ENCODE measurements at places on chromosomes 1 and 21.

- DNase-seq, result peak; percentile 55
Observed at GRCh38 chr21:42117229-42117966, 46.3 kb downstream of the UMODL1 start.

GRCh38 chr1:233328142-233328921 is 808 bp downstream of the MAP3K21 start:
- no peak for DNase-seq

DNA sequence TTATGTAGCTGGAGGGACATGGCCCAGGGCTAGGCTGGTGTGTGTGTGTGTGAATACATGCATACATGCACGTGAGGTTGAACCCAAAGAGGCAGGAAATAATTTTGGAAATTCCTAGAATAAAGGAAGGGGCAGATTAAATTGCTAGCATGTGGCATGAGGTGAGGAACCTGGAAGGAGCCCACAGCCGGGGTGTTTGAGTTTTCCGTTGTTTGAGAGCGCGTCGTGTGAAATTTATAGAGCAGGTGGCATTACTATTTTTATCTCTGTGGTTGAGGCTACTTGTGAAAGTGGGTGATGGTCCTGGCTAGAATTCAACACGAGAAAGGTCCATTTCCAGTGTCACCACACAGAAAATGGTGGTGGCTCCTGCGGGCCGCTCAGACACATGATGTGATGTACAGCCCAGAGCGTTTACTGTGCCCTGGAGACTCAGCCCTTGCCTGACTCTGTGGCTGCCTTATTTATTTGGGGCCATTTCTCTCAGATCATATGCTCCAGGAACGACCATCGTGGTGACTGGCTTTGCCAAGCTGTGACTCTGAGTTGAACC is 48.0 kb downstream of the BACE2 start:
- no peak for DNase-seq

GRCh38 chr1:55289614-55290013 is 74.5 kb upstream of the USP24 start:
- DNase-seq, result no peak

- no peak for DNase-seq
Observed at GRCh38 chr21:33289199-33289819, 23.1 kb downstream of the IL10RB start.

DNA sequence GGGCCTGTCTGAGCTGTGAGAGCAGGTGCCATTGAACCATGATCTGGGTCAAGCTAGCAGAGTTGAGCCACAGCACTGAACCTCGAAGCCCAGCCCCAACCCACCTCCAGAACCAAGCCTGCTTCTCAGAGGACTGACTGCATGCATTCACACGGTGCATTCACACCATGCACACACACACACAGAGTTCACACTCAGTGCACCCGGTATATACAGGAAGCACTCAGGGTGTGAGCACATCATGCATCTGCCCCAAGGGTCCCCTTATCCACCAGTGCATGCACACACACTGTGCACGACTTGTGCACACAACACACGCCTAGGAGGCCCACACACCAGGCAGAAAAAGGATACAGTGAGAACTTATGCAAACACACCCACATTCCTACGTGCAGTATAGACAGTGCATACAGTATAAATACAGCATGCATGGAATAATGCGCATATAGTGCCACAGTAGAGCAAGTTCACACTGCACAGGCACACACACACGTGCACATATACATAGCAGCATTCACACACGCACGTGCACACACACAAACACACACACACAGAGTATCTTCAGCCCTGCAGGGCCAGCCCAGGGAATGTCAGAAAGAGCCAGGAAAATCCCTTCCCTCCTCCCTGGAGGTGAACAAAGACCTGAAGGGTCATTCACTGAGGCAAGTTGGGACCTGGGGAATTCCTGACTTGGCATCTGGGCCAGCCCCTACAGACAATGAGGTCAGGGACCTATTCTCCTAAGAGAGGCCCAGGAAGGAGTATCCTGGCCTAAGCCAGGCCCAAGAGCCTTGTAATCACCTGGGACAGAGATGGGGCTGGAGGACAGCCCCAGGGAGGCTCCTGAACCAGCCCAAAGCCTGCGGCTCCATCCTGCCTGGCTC is 42.1 kb downstream of the CAMK2N1 start:
- no peak for DNase-seq

DNA sequence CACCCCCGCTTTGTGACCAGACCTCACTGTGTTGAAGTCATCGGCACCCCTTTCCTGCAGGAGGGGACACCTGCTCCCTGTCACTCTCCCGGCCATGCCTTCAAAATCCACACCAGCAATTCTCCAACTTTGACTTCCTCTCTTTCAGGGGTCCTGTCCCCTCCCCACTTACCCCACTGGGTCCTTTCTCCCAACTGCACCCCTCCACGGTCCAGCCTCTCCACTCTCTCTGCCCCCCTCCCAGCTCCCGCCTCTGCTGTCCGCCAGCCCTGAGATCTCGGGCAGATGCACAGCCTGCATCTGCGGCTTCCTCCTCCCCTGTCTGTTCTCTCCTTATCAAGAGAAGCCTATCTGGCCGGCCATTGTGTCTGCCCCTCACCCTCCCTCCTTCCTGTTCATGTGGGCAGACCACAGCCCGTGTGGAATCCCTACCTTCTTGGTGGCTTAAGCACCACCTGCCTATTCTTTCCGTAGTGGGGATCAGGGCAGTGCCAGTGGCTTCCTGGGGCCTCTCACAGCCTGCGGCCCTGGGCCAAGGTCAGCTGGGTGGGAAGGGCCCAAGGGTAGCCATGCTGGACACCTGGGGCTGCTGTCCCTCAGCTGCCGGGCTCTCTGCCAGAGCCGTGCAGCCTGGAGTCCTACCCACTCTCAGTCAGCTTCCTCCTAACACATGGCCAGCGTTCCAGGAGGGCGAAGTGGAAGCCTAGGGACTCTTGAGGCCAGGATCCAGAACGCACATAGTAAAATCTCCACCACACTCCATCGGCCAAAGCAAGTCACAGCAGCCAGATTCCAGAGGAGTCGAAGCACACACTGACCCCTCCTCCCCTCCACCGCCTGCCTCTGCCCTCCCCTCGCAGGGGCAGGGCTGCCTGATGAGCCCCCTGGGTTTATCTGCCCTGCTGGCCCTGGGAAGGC is 5.1 kb upstream of the HES4 start:
- DNase-seq, result no peak

GRCh38 chr1:53349968-53350852 is 22.3 kb upstream of the LRP8 start:
- DNase-seq, result no peak

- DNase-seq, result no peak
Observed at GRCh38 chr1:56948403-56949023, 17.3 kb downstream of the C8B start.

DNA sequence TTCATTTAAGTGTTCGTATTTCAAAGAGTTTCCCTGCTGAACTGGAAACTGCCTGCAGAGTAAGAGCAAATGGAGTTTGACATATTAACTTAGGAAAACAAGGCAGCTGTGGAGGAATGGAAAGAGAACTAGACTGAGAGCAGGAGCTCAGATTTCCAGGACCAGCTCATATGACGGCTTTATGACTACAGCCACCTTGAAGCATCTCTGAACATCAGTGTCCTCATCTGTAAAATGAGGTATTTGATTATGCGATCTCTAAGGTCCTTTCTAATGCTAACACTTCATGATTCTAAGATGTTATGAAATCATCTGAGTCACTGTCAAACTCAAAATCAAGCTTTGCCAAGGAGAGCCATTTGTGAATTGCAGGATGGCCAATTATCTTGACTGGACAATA is 112.3 kb downstream of the PRRX1 start:
- no peak for DNase-seq

GRCh38 chr1:22362626-22363402 is 88.8 kb upstream of the ZBTB40 start:
- DNase-seq, result no peak

GRCh38 chr1:51372561-51372960 is 42.2 kb upstream of the TTC39A start:
- DNase-seq, result no peak

- no peak for DNase-seq
Observed at GRCh38 chr1:246418565-246419312, 88.3 kb downstream of the SMYD3 start.

GRCh38 chr21:32483293-32483595 is 70.7 kb downstream of the EVA1C start:
- no peak for DNase-seq

DNA sequence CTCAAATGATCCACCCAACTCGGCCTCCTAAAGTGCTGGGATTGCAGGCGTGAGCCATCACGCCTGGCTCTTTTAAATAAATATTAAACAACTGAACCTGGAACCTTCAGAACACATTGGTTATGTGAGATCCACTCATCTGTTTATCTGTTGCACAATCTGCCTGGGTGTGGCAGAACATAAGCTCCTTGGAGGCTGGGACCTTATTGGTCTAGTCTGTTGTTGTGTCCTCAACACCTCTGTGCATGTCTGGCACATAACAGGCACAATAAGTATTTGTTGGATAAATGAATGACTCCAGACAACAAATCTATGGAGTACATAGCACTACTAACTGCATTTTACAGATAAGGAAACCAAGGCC is 4.1 kb upstream of the NBL1 start:
- no peak for DNase-seq

DNA sequence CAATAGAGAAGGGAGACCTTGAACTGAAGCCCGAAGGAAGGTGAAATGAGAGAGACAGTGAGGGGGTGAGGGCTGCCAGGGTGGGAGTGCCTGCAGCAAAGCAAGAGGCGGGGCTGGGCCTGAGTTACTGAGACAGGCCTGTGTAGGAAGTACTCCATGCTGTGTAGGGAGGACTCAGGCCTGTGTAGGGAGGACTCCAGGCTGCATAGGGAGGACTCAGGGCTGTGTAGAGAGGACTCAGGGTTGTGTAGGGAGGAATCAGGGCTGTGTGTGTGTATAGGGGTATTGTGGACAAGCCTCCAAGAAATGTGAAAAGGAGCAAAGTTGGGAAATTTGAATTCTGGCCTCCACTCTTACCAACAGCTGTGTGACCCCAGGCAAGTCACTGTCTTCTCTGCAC is 133.8 kb upstream of the CACNA1E start:
- DNase-seq, result no peak

DNA sequence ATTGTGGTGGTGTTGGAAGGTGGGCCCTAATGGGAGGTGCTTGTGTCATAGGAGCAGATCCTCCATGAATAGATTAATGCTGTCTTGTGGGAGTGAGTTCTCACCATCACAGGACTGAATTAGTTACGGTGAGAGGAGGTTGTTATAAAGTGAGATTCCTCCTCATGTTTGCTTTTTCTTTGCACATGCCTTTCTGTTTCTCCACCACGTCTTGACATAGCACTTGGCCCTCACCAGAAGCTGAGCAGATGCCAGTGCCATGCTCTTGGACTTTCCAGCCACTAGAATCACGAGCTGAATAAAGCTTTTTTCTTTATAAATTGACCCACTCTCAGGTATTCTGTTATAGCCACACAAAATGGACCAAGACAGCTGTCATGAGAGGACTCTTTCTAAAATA is 194.8 kb downstream of the PTPRU start:
- no peak for DNase-seq

DNA sequence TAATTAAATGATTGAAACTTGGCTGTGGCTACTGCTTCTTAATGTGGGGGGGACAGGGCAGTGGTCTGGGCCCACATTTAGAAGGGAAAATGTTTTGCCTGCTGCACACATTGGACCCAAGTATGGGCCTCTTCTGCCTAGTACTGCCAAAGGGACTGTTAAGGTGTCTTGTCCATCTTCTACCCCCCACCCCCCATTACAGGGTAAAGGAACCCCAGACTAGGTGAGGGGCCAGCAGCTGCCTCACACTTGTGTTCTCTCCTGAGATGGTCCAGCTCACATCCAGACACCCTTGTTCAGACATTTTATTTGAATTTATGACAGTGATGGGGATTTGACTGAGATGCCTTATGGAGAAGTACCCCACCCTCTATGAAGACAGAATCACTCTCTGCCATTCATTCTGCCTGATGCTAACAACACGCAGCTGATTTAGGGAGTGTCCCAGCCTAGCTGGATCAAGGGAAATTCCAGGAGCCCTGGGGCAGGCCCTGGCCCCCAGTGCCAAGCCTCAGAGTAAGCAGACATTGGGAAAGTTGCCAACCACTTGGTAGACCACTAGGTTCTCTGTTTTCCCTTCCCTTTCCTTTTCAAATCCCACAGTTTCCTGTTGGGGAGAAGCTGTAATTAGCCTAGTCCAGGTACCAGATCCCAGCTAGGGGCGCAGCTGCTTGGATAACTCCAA is 42.1 kb downstream of the YARS1 start:
- no peak for DNase-seq

GRCh38 chr1:205301842-205302588 is 19.5 kb downstream of the NUAK2 start:
- no peak for DNase-seq

DNA sequence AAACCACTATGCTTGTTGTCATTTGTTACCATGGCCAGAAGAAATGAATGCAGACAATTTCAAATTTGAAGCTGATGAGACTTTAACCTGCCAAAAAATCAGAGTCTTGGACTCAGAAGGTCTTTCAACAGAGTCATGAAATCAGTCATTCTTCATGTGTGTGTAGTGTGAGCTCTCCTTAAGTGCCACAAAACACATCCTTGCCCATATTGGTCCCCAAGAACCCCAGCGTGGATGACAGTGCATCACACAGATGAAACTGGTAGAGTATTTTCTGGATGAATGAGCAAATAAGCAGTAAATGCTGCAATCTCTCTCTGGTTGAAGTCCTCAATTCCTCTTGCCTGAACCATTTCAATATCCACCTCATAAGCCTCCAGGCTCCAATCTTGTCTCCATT is 28.7 kb upstream of the ETS2 start:
- no peak for DNase-seq

GRCh38 chr1:228865627-228866330 is 130.5 kb downstream of the RHOU start:
- no peak for DNase-seq

DNA sequence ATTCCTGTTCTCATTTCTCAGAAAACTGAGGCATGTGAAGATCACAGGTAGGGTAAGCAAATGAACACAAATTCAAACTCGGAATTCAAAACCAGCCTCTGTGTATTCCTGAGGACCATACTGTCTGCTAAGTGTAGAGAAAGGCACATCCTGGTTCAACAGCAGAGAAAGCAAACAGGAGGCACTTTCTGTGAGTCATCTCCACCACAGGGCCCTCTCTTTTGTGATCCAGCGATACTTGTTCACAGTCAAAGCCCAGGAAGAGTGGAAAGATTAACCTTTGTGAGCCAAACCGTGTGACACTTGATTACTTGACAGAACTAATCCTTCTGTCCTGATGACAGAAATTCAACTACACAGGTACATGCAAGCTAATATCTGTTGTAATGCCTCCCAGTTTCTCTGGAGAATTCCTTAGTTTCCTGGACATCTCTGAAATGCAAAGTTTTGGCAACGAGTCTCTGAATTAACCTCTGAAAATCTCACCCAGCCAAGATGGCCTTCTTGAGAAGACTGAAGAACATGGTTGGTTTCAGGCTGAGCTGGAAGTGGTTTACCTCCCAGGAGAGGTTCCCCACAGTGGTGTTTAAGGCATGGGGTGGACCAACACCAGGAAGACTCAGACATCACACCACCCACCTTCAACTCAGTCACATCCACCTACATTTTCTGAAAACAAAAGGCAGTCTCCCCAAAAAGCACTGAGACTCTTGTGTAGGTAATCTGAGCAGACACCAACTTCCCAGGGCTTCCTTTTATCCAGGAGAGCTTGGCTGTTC is 98.2 kb upstream of the ERG start:
- DNase-seq, result no peak

Data from stimulated activated CD8-positive, alpha-beta memory T cell treated with anti-CD3 and anti-CD28 coated beads, Interleukin-2, amount 100 ng/mL, for 1 hour (primary cell).